T-helper 2 cell treated with Interferon-gamma antibody and Interleukin-4, amounts not matched to agents 5 μg/mL and 100 μg/mL, for 36 hours (primary cell): ENCODE measurements at places on chromosomes 2 and 18.

DNA sequence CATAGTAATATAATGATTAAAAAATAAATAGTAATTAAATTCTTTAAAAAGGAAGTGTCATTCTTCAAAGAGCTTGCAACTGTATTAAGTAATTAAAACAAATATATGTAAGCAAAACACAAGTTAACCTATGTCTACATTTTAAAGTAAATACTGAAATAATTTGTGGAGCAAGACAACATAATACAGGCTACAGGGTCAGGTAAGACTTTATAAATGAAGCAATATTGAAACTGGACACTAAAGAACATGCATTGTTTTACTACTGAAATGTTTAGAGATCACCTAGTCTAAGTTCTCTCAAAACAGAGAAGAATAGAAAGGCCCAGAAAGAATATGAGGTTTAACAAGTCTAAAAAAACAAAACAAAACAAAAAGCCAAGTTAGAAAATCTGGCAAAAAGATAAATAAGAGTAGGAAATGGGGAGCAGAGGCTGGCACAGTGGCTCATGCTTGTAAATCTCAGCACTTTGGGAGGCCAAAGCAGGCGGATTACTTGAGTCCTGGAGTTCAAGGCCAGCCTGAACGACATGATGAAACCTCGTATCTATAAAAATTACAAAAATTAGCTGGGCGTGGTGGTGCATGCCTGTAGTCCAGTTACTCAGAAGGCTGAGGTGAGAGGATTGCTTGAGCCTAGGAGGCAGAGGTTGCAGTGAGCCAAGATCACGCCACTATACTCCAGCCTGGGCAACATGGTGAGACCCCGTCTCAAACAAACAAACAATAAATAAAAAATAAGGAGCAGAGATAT, 34.4 kb downstream of the VPS54 start:
- H3K4me3 ChIP-seq: peak overlapping the region; percentile 3
- H3K36me3 ChIP-seq: peaks cover 28% of the 10 kb centered on the region
- no peak for DNase-seq
- H3K4me1 ChIP-seq: peaks cover 28% of the 10 kb centered on the region
- H3K27me3 ChIP-seq: no peaks in the 10 kb centered on the region

DNA sequence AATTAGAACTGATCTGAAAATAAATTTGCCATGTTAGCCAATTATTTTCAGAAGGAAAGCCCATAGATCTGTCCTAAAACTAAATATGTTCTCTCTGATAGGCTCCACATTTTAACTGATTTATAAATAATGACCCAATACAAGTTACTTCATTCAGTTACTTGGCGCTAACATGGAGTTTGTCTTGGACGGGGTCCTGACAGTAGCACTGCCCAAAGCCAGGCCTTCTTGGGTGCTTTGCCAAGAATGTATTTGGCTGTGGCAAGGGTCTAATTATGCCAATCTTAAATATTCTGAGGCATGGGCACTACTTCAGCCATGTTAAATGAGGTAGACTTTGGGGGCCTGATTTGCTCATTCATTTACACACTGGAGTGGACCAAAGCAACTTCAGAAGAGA, 135.0 kb upstream of the PKDCC start:
- no peak for DNase-seq
- H3K4me3 ChIP-seq: no peak overlapping the region
- H3K4me1 ChIP-seq: no peaks in the 10 kb centered on the region
- no peaks in the 10 kb centered on the region for H3K36me3 ChIP-seq

- H3K36me3 ChIP-seq: no peaks in the 10 kb centered on the region
- no peak for DNase-seq
- no peak overlapping the region for H3K4me3 ChIP-seq
- H3K4me1 ChIP-seq: peaks cover 3% of the 10 kb centered on the region
These were observed 31.0 kb downstream of the CYBRD1 start for GRCh38 chr2:171553236-171553635.

DNA sequence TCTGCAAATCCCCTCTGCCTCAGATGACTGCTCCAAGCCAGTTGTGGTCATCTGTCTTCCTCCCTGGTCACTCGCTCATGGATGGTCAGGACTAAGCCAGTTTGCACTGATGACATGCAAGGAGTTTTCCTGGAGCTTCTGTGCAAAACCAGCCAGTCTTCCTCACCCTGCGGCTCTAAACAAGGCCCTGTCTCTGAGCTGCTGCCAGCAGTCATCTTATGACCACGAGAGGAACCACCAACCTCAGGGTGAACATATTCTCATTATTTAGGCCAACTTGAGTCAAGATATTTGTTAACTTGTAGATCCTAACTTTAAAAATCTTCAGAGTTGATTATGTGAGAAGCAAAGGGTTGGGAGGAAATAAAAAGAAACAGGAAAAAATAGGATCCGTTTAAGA, 119.9 kb upstream of the CAB39 start:
- no peak for DNase-seq
- peaks cover 44% of the 10 kb centered on the region for H3K4me1 ChIP-seq
- peaks cover 19% of the 10 kb centered on the region for H3K36me3 ChIP-seq
- no peaks in the 10 kb centered on the region for H3K27me3 ChIP-seq

- H3K36me3 ChIP-seq: peaks cover 35% of the 10 kb centered on the region
- no peaks in the 10 kb centered on the region for H3K27me3 ChIP-seq
- no peak overlapping the region for H3K4me3 ChIP-seq
- DNase-seq: no peak
- H3K27ac ChIP-seq: no peak overlapping the region
These were observed 62.9 kb downstream of the MIB1 start for GRCh38 chr18:21803495-21803894.

GRCh38 chr2:120999377-121000097, 263.9 kb downstream of the GLI2 start:
- no peak for DNase-seq
- no peaks in the 10 kb centered on the region for H3K36me3 ChIP-seq
- no peak overlapping the region for H3K27ac ChIP-seq
- H3K27me3 ChIP-seq: no peaks in the 10 kb centered on the region
- H3K4me1 ChIP-seq: no peaks in the 10 kb centered on the region
- no peak overlapping the region for H3K4me3 ChIP-seq

GRCh38 chr2:217836901-217837491, 165.8 kb downstream of the TNS1 start:
- H3K4me1 ChIP-seq: no peaks in the 10 kb centered on the region
- H3K27me3 ChIP-seq: no peaks in the 10 kb centered on the region
- no peaks in the 10 kb centered on the region for H3K36me3 ChIP-seq
- H3K4me3 ChIP-seq: no peak overlapping the region
- DNase-seq: no peak

DNA sequence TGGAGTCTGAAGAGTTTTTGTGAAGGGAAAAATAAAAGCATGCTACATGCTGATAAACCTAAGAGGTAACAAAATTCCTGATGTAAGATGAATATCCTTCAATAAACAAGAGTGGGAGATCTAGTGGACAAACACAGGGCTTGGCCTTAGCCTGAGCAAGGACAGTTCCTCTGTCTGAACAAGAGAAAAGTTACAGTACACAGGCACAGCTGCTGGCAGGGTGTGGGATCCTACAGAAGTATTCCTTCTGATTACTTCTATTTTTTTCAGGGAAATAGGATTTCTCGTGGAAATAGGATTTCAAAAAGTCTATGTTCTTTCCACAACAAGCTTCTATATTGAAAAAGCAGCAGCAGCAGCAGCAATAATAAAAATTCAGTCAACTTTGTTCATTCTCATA, 54.1 kb downstream of the NBAS start:
- H3K27me3 ChIP-seq: no peaks in the 10 kb centered on the region
- H3K27ac ChIP-seq: no peak overlapping the region
- no peak for DNase-seq
- H3K36me3 ChIP-seq: peaks cover 30% of the 10 kb centered on the region
- peaks cover 8% of the 10 kb centered on the region for H3K4me1 ChIP-seq
- no peak overlapping the region for H3K4me3 ChIP-seq

DNA sequence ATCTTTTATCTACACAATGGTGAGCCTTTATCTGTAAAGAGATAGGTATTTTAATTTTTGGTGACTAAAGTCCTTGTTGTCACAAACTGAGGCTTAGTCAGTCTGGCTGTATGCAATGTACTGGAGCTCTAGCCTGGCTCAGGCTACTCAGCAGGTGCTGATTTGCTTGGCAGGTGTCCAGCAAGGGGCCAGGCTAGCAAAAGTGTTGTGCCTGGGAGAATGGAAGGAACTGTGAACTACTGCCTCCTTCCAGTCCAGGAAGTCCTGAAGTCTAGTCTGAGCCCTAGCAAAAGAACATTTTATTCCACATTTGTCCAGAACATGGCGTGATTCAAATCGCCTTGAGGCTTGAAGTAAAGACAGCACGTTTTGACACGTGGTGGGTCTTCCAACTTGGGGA, 260.5 kb downstream of the CCDC85A start:
- H3K4me1 ChIP-seq: no peaks in the 10 kb centered on the region
- H3K4me3 ChIP-seq: no peak overlapping the region
- H3K27ac ChIP-seq: no peak overlapping the region
- no peaks in the 10 kb centered on the region for H3K27me3 ChIP-seq
- DNase-seq: no peak

DNA sequence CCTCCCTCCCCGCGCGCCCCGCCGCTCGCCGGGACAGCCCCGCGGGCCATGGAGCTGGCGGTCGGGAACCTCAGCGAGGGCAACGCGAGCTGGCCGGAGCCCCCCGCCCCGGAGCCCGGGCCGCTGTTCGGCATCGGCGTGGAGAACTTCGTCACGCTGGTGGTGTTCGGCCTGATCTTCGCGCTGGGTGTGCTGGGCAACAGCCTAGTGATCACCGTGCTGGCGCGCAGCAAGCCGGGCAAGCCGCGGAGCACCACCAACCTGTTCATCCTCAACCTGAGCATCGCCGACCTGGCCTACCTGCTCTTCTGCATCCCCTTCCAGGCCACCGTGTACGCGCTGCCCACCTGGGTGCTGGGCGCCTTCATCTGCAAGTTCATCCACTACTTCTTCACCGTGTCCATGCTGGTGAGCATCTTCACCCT, 865 bp downstream of the GALR1 start:
- peaks cover 2% of the 10 kb centered on the region for H3K4me1 ChIP-seq
- peaks cover 2% of the 10 kb centered on the region for H3K36me3 ChIP-seq
- H3K27me3 ChIP-seq: peaks cover 64% of the 10 kb centered on the region
- no peak for DNase-seq
- H3K27ac ChIP-seq: no peak overlapping the region

- no peaks in the 10 kb centered on the region for H3K36me3 ChIP-seq
- DNase-seq: no peak
- no peaks in the 10 kb centered on the region for H3K27me3 ChIP-seq
These were observed 35.6 kb upstream of the PRLH start for GRCh38 chr2:237530472-237531433.

- no peaks in the 10 kb centered on the region for H3K27me3 ChIP-seq
- peak overlapping the region; percentile 58 for H3K27ac ChIP-seq
- H3K4me3 ChIP-seq: peak overlapping the region; percentile 1
- peaks cover 53% of the 10 kb centered on the region for H3K4me1 ChIP-seq
- DNase-seq: no peak
- H3K36me3 ChIP-seq: peaks cover 29% of the 10 kb centered on the region
These were observed 7.9 kb downstream of the SF3B1 start for GRCh38 chr2:197426723-197427603.

DNA sequence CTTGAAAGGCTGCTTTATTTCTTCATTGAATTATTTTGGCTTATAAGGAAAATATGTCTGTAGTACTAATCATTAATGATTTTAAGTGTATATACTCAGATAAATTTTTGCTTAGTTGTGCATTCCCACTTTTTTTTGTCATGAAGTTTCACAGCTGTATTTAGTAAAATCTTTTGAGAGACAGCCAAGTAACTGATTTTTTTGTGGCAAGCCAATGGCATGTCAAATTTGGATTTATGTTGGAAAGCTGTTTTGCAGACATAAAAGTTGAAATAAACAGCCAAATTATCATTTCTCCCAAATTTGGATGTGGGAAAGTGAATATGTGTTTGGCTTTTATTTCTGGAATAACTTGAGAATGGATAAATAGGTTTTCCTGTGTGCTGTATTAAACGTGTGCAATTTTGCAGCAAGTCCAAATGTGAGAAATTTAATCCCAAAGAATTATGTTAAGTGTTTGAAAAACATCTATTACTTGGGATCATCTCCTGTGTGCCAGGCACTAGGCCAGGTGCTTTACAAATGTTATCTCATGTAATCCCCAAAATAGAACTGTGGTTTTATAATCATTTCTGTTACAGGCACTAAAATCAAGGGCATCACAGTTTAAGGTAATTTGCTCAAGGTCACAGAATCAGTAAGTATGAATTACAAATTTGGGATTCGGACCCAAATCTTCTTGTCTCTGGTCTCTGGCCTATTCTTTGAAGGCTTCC, 160.4 kb downstream of the PTPRM start:
- H3K27ac ChIP-seq: no peak overlapping the region
- H3K27me3 ChIP-seq: no peaks in the 10 kb centered on the region
- H3K4me1 ChIP-seq: no peaks in the 10 kb centered on the region
- H3K4me3 ChIP-seq: no peak overlapping the region
- H3K36me3 ChIP-seq: no peaks in the 10 kb centered on the region
- no peak for DNase-seq

DNA sequence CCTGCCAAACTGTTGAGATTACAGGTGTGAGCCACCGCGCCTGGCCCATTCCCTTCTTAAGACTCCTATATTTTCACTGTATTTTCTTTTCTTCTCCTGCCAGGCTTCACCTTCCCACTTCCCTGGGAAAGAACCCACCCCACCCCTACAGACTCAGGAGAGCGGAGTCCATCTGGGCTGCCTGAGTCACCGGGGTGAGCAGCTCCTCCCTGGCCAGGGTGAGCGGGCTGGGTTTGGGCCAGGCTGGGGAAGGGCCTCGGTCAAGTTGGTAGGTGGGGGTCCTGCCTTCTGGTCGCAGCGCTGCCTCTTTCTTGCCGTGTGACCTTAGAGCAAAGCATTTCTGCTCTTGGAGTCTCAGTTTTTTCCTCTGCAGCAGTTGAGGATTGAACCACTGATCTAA, 2.1 kb upstream of the GAREM2 start:
- no peak for DNase-seq
- peaks cover 5% of the 10 kb centered on the region for H3K4me1 ChIP-seq
- H3K4me3 ChIP-seq: peak overlapping the region; percentile 34
- H3K36me3 ChIP-seq: peaks cover 4% of the 10 kb centered on the region
- no peak overlapping the region for H3K27ac ChIP-seq

DNA sequence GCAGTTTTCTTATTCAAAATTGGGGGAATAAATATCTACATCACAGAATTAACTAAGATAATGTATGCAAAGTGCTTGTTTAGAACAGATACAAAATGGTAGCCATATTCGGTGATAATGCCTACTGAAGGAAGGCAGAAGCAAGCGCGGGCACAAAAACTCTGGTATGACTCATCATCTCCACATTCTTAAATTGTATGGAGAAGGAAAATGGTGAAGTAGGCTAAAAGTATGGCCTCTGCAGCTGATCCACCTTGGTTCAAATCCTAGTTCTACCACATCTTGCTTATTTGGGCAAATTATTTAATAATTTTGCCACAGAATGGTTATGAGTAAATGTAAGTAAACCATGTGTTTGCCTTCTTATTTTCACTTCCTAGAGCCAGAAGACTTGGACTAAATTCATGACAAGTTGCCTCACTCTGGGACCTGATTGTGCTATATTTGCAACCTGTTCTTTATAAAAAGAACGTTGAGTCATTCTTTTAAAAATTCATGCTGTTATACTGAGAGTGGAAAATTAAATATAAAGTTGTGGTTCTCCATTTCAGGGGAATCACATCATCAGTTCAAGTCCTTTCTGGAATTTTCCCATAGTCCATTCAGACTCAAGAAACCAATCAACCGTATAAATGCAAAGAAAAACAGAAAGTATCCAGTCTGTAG, 9.0 kb upstream of the CDK15 start:
- H3K27ac ChIP-seq: no peak overlapping the region
- H3K4me3 ChIP-seq: no peak overlapping the region
- peaks cover 10% of the 10 kb centered on the region for H3K27me3 ChIP-seq
- DNase-seq: no peak
- H3K4me1 ChIP-seq: no peaks in the 10 kb centered on the region

- no peaks in the 10 kb centered on the region for H3K36me3 ChIP-seq
- peaks cover 10% of the 10 kb centered on the region for H3K27me3 ChIP-seq
These were observed 71.8 kb downstream of the TNS1 start for GRCh38 chr2:217930761-217931563.

GRCh38 chr2:158735822-158736580, 59.1 kb upstream of the DAPL1 start:
- H3K4me1 ChIP-seq: no peaks in the 10 kb centered on the region
- H3K27me3 ChIP-seq: peaks cover 3% of the 10 kb centered on the region
- no peak for DNase-seq
- no peaks in the 10 kb centered on the region for H3K36me3 ChIP-seq
- H3K4me3 ChIP-seq: no peak overlapping the region
